Left hindlimb (tissue), 1 donor: ENCODE measurements at places on chromosomes 7 and 10.

DNA sequence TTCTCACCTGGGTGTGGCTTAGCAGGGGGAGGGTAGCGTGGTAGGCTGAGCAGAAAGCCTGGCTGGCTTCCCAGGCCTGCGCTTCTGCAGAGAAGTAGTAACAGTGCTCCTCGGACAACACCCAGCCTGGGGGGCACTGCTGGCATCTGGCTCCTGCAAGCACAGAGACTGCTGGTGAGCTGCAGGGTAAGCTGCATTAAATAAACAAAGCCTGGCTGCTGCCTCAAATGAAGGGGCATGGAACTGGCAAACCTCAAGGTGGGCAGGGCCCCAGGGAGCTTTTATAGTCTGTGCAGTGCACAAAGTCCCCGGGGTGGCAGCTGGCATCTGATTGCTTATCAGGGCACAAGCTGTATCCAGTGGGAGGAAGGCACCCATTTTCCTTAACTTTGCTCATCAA, 3.9 kb downstream of the KLRG2 start:
- no peak for DNase-seq

- DNase-seq: peak; percentile 45
These were observed 3.8 kb upstream of the GTF2IRD1 start for GRCh38 chr7:74449809-74450397.

DNA sequence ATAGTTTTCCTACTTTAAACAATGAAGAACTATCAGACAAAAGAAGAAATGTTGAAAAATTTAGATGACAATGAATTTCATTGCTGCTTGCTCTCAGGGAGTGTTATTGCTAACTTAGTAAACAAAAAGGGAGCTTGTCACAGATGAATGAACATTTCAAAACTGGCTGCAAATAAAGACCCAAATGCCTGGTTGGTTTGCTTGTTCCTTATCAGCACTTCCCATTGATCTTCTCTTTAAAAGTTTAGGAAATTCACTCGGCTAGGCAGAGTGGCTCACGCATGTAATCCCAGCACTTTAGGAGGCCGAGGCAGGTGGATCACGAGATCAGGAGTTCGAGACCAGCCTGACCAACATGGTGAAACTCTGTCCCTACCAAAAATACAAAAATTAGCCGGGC, 167.2 kb downstream of the RAPGEF5 start:
- DNase-seq: no peak

DNA sequence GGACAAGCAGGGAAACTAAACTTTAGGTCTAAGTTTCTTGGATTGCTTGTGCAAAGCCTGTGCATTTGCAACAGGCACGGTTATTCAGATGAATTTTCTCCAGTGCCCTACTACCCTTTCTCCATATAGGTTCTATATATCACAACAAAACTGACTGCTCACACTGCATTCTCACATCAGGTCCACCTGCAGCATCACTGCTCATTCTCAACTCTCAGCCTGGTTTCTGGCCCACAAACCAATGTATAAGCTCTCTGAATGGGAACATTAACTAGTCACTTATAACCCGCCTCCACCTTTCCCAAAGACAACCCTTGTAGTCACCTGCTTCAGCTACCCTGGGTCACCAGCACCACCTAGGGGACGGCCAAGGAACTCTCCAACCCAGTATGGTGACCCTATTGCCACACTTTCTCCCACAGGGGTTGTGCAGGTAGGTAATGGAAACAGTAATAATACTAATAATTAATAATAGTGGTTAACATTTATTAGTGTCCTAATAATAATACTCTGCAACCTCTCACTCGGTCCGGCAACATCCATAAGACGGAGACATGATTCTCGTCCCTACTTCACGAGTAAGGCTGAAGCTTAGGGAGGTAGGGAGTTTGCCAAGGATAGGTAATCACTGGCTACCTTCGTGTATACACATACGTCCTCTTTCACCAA, 97.3 kb downstream of the CLEC2L start:
- DNase-seq: no peak

DNA sequence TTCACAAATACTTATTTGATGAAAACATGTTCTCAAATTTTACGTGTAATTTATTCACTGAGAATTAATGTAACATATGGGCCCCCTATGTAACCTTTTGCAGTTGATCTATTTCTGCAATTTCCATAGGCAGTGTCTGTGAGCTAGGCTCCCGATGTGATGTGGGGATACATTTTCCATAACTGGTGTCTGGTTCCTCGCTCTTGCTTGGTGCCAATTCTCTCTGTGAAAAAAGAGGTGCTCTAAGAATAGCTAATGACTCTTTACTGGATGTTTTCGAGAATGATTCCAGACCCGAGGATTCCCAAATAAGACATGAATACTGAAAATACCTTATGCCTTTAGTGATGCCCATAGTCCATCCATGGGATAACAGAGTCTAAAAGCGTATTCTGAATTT, 286.7 kb upstream of the FZD8 start:
- DNase-seq: no peak

GRCh38 chr10:14396411-14397048, 65.8 kb upstream of the FRMD4A start:
- no peak for DNase-seq

GRCh38 chr10:31296754-31297153, 22.3 kb upstream of the ZEB1 start:
- DNase-seq: no peak

DNA sequence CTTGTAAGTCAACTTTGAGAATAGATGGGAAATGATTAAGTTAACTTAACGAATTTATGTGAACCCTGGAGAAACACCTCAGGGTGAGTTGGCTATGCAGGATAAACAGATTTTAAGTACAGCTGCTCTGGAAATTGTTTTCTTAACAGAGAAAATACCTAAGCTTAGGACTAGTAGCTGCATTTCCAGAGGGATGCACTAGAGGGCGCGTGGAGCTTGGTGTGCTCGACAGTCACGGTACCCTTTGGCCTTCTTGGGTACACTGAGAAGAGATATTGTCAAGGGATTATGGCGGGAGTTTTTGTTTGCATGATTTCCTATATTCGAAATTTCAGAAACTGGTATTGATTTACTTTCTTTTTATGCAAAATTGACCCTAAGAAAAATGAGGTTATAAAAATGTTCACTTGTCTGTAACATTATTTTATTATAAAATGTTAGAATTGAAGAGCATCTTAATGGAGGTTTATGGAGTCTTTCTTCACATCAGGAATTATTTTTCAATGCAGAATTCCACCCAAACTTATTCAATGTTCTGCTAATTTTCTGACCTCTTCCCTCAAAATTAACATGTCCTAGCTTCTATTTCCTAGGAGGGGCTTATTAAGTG, 58.4 kb upstream of the MYO3A start:
- peak; percentile 68 for DNase-seq

DNA sequence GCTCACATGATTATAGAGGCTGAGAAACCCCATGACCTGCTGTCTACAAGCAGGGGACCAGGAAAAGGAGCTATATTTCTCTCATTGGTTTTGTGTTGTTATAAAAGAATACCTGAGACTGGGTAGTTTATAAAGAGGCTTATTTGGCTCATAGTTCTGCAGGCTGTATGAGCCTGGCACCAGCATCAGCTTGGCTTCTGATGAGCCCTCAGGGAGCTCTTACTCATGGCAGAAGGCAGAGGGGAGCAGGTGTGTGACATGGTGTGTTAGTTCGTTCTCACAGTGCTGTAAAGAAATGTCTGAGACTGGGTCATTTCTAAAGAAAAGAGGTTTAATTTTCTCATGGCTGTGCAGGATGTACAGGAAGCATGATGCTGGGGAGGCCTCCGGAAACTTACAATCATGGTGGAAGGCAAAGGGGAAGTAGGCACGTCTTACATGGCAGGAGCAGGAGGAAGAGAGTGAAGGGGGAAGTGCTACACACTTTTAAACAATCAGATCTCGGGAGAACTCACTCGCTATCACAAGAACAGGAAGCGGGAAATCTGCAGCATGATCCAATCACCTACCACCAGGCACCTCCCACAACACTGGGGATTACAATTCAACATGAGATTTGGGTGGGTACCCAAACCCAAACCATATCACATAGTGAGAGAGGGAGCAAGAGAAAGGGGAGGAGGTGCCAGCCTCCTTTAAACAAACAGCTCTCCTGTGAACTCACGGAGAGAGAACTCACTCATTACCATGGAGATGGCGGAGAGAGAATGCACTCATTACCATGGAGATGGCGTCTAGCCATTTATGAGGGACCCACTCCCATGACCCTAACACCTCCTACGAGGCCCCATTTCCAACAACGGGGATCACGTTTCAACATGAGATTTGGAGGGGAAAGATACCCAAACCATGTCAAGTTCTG, 133.4 kb downstream of the JCAD start:
- no peak for DNase-seq

DNA sequence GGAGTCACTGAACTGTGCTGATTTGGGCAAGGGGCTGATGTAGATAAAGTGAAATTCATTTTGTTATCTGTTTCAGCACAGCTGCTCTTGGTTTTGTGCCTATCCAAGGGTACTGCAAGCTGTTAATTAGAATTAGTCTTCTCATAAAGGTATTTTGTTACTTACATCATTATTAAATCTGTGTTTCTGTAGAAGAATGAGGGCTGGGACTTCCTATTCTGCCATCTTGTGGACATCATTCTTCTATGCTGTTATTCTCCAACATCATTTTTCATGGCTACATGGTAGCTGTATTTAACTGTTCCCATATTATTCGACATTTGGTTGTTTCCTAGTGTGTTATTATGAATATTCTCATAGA, 76.2 kb upstream of the CCDC71L start:
- DNase-seq: no peak

GRCh38 chr10:13656337-13657100, 69.8 kb downstream of the PRPF18 start:
- no peak for DNase-seq
